ENCODE measurements at places on chromosomes 1 and 21. TPM values are rescaled to one million over a fixed set of nuclear protein-coding genes. Genes with fewer than 3 reads are reported as not detected.

DNA sequence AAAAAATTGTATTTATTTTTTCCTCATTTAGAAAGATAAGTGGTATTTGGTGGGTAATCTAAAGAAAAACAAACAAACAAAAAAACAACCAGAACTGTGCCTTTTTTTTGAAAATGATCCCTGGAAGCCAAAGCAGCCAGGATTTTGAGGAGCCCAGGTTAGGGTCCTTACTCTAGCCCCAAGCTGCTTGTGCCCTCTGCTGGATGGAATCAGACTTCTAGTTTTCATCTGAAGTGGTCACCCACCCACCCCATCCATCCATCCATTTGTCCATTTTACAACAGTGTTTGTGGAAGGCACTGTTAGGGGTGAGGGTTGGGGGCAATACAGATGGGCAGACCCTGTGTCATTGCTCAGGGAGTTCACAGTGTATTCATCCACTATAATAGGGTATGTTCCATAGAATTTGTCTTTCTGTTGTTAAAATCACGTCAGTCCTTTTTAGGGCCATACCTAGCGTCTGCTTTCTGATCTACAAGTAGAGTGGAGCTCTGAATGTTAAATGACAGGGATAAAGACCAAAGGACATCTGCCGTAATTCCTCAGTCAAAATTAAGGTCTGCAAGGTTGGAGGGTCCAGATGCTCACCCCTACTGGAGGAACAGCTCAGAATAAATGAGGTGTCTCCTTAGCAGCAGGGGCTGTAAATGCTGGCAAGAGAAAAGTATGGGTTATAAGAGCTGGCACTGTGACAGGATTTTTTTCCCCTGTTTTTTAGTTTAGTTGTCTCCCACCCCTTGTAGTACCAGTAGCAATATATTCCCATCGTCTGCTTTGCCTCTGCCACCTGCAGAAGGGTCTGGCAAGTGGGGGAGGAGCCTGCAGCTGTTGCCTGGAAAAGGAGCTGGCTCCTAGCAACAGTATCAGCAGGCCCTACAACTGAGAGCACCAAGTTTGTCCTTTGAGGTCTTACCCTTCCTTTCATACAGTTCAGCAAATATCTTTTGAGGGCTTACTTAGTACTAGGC is 3.2 kb downstream of the LRRC42 start:
- peak; percentile 57 for DNase-seq

The CACYBP gene
- 40.0 TPM for polyA plus RNA-seq

The DYNLT5 gene
- polyA plus RNA-seq = not detected

DNA sequence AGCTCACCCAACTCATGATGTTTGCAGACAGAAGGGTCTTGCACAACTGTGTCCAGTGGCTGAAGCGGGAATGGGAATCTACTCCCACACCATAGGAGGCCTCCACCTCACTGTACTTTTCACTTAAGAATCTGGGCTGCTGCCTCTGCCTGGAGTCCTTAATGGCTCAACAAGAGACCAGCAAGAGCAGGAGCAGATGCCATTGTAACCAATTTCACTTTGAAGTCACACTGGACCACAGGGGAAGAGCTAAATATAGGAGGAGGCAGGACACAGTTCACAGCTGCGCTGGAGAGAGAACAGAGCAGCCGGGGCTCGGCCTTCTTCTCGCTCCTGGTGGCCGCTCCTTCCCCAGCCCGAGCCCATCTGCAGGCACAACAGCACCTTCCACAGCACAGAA is 120.4 kb downstream of the SIPA1L2 start:
- DNase-seq = no peak

DNA sequence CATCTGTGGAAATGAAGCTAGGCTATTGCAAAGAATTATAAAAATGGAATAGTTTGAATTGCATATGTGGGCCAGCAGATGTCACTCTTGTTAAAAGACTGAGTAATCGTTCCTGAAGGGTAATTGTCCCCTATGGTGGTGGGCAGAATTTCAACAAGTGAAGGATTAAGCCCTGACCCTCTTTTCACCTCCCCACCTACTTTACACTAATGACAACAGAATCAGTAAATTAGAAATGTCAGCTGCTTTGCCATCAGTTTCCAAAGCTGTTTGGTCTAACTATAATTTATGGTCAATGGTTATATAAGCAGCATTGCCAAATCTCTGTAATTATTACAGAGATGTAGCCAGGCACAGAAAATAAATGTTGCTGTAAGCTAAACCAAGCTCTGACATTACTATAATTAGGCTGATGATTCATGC is 898.6 kb downstream of the AMY1C start:
- DNase-seq = peak; percentile 57

GRCh38 chr1:62689524-62689923 is 1.3 kb upstream of the DOCK7 start:
- no peak for DNase-seq

The SERTAD4 gene
- 2.9 TPM for polyA plus RNA-seq

All from SK-N-SH (cell line).